ENCODE measurements at places on chromosomes 12 and 14.

- DNase-seq: no peak
- H3K27me3 ChIP-seq: no peaks in the 10 kb centered on the region
- H3K4me1 ChIP-seq: no peaks in the 10 kb centered on the region
- H3K27ac ChIP-seq: no peak overlapping the region
- no peak overlapping the region for H3K4me3 ChIP-seq
Measured at GRCh38 chr12:42186793-42187192, 42.1 kb upstream of the GXYLT1 start.

DNA sequence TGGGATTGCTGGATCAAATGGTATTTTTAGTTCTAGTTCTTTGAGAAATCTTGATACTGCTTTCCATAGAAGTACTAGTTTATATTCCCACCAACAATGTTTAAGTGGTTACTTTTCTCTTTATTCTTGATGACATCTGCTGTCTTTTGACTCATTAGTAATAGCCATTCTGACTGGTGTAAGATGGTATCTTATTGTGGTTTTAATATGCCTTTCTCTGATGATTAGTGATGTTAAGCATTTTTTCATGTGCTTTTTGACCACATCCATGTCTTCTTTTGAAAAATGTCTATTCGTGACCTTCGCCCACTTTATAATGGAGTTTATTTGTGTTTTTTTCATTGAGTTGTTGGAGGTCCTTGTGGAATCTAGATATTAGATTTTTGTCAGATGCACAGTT is 865.7 kb downstream of the SLC6A15 start:
- no peaks in the 10 kb centered on the region for H3K27me3 ChIP-seq
- no peaks in the 10 kb centered on the region for H3K36me3 ChIP-seq
- H3K4me3 ChIP-seq: no peak overlapping the region
- DNase-seq: no peak
- no peak overlapping the region for H3K27ac ChIP-seq

- DNase-seq: no peak
- no peaks in the 10 kb centered on the region for H3K36me3 ChIP-seq
- no peak overlapping the region for H3K4me3 ChIP-seq
- H3K4me1 ChIP-seq: no peaks in the 10 kb centered on the region
- no peak overlapping the region for H3K27ac ChIP-seq
Measured at GRCh38 chr12:62232143-62232729, 28.0 kb upstream of the USP15 start.

DNA sequence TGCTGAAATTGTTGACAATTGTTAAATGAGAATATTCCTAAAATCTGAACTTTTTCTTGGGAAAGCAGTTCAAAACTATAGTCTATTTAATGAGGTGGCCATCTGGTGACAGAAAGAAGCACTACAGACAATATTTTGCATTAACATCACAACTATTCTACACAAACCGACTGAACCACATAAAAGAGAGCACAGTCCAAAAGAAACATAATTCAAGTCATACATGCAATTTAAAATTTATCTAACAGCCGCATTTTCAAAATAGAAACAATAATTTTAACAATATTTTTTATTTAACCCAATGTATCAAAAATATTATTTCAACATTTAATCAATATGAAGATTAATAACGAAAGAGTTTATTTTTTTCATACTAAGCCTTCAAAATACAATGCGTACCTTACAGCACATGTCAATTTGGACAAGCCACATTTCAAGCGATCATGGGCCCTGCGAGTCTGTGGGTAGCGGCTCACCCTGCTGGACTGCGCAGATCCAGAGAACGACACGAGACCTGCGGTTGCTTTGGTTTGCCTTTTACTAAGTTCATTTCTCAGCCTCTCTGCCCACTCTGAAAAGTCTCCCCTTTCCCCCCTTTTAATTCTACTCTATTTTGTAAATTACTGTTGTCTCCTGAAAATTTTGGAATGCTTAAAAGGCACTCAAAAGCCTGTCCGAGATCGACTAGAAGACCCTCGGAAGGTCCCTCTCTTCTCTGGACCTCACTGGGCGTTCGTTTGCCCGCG is 947 bp upstream of the LRRC9 start:
- DNase-seq: no peak
- peak overlapping the region; percentile 91 for H3K4me3 ChIP-seq
- peaks cover 8% of the 10 kb centered on the region for H3K4me1 ChIP-seq
- H3K27ac ChIP-seq: peak overlapping the region; percentile 67

- H3K27ac ChIP-seq: peak overlapping the region; percentile 97
- peaks cover 5% of the 10 kb centered on the region for H3K27me3 ChIP-seq
- DNase-seq: peak; percentile 75
- peaks cover 5% of the 10 kb centered on the region for H3K36me3 ChIP-seq
Measured at GRCh38 chr12:100199347-100200149, 1.1 kb upstream of the ACTR6 start.

DNA sequence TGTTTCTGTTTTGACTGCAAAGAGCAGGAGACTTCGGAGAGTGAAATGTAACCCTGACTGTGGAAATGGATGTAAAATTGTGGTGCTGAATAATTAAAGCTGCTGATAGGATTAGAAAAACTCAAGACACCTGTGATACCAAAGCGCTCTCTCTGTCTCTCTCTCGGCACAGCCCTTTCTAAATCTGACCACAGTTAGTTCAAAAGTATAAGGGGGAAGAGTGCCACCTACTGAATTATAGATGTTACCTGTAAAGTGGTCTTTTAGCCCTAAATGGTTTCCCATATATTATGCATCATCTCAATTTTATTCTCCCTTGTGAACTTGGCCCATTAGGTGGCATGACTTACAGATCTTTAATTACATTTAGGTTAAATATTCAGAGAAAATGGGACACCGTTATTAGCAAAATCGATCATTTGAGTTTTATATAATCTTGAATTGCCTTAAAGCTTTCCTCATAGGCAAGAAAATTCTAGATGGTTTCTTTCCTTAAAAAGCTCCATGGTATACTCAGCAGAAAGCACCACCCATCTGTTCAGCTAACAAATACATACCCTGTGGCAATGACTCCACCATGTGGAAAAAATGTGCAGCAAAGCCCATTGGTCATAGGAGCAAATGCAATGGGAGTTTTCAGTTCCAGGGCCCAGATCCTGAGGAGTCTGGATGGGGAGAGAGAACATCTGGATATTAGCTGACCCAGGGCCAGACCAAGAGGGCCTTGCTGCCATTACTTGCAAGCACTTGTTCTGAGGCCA is 18.1 kb downstream of the RFC5 start:
- peak overlapping the region; percentile 79 for H3K27ac ChIP-seq
- no peak overlapping the region for H3K4me3 ChIP-seq
- H3K27me3 ChIP-seq: no peaks in the 10 kb centered on the region

Measured in type B pancreatic cell (in vitro differentiated cells).